Activated CD4-positive, CD25-positive, alpha-beta regulatory T cell (primary cell): ENCODE measurements at places on chromosomes 12 and 14.

GRCh38 chr12:21608196-21608595 lies 3.5 kb upstream of the GYS2 start:
- DNase-seq: no peak

GRCh38 chr12:25041006-25041741 lies 92.3 kb upstream of the BCAT1 start:
- DNase-seq: no peak

DNA sequence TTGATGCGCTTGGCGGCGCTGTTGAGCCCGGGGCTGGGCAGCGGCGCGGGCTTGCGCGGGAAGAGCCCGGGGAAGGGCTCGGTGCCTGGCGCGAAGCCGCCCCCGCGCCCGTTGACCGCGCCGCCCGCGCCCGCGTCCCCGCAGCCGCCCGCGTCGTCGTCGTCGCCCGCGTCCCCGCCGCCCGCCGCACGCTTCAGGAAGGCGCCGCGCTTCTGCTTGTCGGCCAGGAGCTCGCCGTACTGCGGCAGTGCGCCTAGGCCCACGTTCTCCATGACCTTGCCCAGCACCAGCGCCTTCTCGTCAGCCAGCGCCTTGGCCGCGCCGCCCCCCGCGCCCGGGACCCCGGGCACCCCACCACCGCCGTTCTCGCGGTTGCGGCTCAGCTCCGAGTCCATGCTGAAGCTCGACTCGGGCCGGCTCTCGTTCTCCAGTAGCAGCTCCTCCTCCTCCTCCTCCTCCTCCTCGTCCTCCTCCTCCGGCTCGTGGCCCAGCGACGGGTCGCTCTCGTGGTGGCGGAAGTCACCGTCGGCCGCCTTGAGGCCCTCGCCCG lies 97.2 kb downstream of the BCL11B start:
- no peak for DNase-seq

- no peak for DNase-seq
Measured at GRCh38 chr12:26319511-26319910, 124.1 kb downstream of the SSPN start.

DNA sequence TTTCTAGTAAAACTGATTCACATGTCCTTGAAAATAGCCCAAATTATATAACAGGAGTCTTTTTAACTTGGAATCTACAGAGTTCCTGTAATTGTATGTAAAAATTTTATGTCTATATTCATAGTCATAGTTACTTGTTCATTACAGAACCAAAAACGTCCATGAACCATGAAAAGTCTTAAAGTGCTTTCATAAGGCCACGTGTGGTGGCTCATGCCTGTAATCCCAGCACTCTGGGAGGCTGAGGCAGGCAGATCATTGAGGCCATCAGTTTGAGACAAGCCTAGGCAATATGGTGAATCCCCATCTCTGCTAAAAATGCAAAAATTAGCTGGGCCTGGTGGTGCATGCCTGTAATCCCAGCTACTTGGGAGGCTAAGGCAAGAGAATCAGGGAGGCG lies 48.4 kb downstream of the GALNT4 start:
- no peak for DNase-seq
